ENCODE measurements at places on chromosomes 1 and 21.

- no peak for DNase-seq
Measured at GRCh38 chr1:154726443-154726842, 118.5 kb upstream of the ADAR start.

DNA sequence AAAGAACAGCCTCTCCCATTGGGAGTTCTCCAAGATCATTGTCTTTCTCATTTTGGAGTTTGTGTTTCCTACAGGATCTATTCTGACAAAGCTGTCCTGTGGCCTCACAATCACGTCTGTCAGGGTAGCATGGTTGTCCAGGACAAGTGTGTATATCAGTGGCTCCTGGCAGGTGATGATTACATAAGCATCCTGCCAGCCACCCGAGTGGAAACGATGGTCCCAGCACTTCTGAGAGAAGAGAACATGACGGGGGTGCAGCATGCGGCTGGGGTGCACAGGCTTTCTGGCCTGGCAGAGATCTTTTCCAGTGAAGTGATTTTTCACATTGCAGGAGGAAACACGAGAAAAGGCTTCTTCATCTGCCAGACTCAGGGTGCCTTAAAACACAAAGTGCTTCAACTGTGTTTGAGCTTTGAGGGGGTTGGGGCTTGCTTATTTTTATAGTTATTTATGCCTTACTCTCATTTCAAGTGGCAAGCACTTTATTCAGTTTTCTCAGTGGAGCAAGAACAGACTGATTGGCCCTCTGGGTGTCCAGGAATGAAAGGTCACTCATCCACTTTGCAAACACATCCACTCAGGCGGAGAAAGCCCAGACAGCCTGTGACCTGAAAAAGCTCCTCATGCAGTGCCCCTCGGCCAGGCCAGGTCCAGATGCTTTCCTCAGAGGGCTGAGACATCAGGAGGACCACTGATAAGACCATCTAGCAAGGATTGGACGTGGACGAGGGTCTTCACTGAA lies 186.0 kb downstream of the DUSP10 start:
- DNase-seq = no peak

GRCh38 chr1:231826566-231826965 lies 200.0 kb downstream of the DISC1 start:
- DNase-seq = no peak

DNA sequence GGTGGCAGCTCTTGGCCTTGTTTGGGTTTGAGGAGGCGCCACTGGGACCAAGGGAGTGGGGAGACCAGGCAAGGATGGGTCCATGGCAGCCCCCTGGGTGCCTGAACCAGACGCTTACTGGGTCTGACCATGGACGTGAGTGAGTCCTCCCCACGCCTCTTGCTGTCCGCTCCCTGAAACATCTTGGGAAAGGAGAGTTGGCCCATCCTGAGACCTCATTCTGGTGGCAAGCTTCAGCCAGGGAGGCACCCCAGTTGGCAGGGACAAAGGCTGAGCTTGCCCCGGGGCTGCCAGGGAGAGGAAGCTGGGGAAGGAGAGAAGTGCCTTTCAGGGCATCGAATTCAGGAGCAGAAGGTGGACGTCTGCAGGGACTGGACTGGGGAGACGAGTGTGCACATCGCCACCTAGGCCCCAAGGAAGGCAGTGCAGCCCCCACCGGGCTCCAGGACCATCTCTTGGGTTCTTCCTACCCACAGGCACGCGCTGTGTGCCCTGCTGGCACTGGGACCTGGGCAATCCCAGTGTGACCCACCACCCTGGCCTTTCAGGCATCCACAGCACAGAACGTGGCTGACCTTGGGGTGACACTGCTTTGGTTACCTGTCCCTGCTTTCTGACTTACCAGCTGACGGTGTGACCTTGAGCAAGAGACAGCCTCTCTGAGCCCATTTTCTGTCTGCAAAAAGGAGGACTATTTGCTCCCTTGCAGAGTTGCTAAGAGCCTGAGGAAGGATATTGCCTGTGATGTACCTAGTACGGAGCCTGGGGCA lies 132.9 kb upstream of the WNT4 start:
- DNase-seq = no peak

DNA sequence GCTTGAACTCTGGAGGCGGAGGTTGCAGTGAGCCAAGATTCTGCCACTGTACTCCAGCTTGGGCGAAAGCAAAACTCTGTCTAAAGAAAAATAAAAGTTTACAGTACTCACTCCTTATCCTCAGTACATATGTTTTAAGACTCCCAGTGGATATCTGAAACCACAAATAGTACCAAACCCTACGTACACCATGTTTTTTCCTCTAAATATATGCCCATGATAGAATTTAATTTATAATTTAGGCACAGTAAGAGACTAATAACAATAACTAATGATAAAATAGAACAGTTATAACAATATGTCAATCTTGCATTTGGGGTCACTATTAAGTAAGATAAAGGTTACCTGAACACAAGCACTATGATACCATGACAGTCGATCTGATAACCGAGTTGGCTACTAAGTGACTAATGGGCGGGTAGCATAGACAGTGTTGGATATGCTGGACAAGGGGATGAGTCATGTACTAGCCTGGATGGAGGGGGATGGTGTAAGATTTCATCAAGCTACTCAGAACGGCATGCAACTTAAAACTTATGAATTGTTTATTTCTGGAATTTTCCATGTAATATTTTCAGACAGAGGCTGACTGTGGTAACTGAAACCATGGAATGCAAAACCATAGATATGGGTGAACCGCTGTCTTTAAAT lies 43.7 kb downstream of the ST7L start:
- no peak for DNase-seq

DNA sequence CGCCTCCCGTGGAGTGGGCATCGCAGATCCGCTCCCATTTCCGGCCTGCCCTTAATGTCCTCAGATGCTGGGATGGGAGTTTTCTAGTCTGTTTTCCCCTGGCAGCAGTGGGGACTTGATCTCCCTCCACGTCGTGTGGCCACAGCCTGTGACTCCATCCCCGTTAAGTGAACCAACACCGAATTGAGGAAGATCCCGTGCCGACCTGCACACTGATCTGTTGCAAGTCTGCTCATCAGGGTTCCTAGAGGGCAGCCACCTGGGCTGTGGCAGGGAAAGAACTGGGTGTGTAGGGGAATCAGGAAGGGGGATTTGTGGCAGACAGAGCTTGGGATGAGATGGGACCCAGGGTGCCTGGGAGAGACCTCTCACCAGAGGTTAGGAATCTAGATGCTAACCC lies 23.3 kb upstream of the CDK18 start:
- no peak for DNase-seq

DNA sequence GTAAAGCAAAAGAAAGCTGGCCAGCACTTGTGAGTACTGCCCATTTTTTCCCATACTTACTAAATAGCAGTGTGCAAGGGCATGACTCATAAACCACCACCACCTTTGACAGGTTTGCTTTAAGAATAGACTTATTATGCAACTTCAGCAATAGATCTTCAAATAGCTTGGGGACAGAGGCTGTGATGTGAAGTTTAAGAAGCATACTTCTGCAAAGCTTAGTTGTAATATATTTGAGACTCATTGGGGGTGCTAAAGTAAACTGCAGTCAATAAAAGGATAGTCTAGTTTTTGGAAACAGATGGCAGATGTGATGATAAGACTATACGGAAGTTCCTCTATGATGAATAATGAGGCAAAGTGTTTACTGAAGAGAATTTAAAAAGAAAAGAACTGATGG lies 210.0 kb downstream of the PLA2G4A start:
- peak; percentile 52 for DNase-seq

DNA sequence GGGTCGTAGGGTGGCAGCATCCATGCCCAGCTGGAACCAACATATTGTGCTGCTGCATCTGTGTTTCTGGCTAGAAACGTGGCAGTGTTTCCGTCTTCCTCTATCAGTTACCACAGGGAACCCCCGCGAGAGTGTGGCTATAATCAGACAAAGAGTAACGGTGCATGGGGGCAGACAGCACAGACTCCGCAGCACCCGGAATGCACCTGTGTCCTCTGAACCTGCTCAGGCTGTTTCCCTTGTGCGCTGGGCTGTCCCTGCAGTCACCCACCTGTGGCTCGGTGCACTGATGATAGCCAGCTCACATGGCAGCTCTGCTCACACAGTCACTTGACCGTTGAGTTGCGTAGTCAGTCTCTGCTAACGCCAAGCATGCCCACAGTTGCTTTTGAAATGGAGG lies 11.4 kb upstream of the PCBP3 start:
- DNase-seq = no peak

DNA sequence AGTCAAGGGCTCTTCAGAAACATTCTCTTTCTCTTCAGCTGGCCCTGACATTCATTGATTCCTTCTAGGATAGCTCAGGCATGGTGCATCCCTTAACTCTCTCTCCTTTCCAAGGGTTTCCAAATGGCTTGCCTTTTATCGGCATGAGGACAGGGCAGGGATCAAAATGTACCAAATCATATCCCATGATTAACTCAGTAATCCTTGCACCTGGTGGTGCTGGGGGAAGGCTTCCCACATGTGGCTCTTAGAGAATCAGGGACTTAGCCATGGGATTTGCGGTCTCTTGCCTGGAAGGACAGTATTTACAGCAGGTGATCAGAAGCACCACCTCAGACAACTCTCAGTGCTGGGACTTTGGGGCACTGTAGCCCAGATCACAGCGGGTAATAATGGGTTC lies 46.2 kb upstream of the EDEM3 start:
- no peak for DNase-seq

- DNase-seq = no peak
Measured at GRCh38 chr1:115082949-115083348, 6.4 kb downstream of the TSPAN2 start.

DNA sequence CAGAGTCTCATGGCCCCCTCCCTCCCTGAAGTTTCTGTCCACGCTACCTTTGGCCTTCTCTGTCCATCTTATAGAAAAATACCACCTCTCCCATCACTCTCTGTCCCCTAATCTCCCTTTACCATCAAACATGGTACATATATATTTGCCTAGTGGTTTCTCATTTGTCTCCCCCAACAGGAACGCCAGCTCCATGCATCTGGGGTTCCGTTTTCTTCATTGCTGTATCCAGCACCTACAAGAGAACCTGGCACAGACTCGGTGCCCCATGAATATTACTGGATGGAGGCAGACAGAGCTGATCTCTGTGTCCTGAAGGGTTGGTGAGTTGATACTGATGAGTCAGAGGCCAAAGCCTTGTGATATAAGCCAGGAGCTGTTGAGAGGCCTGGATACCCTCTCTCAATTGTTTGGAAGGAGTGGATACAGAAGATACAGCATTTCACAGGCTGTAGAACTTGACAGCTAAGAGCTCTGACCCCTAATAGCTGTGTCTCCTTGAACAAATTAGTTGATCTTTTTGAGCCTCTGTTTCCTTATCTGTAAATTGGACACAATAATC lies 21.9 kb downstream of the HEYL start:
- DNase-seq = no peak

DNA sequence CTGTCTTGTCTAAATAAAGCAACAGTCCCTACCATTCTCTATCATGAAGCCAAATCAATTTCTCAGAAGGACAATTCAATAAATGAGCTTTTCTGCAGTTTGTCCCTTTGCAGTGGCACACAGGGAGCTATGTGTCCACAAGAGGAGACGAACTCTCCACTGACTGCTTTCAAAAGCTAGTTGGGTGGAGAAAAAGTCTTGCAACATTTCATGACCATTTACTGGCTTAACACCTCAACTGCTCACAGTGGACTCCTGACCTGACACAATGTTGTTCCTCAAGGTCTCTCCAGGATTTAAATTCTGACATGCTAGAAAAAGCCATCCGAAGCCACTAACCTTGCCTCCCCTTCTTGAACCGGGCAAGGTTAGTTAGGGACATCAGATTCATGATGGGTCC lies 111.7 kb downstream of the TIAM1 start:
- DNase-seq = no peak

GRCh38 chr1:23699280-23700179 lies 7.9 kb downstream of the RPL11 start:
- DNase-seq = no peak

- DNase-seq = no peak
Measured at GRCh38 chr1:151516031-151516511, 4.9 kb downstream of the CGN start.

GRCh38 chr1:180272395-180272794 lies 42.3 kb downstream of the LHX4 start:
- no peak for DNase-seq

DNA sequence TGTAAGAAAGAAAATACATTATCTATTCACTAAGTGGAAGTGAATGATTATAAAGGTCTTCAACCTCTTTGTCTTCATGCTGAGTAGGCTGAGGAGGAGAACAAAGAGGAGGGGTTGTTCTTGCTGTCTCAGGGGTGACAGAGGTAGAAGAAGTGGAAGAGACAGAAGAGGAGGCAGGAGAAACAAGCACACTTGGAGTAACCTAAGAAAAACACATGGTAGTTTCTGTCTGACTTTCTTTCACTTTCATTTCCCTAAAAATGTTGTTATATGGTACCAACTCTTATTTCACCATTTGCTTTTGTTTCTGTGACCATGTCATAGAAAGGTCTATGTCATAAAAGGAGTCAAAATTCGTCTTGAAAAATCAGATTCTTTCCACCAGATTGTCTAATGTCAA lies 696.6 kb upstream of the BRINP3 start:
- DNase-seq = no peak

- no peak for DNase-seq
Measured at GRCh38 chr1:60229821-60230220, 156.3 kb upstream of the C1orf87 start.

GRCh38 chr1:184567637-184568036 lies 180.8 kb downstream of the C1orf21 start:
- no peak for DNase-seq

DNA sequence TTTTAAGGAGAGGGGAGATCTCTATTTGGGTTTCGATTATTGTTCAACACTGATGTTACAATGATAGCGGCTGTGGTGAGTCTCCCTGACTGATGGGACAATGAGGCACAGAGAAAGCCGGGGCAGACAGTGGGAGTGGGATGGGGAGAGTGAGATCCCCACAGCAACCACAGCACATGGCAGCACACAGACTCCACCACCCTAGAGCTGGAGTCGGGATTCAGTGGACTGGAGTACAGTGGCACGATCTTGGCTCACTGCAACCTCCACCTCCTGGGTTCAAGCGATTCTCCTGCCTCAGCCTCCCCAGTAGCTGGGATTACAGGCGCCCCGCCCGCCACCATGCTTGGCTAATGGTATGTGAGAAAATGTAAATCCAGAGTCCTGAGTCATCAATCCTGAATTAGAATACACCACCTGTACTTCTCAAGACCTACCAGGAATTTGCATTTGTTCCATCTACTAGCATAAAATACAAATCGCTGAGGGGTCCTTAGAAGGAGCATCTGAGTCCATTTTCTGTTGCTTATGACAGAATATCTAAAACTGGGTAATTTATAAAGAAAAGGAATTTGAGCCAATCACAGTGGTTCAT lies 125.8 kb downstream of the TOMM20 start:
- DNase-seq = no peak

GRCh38 chr1:209072481-209072880 lies 511.0 kb upstream of the CAMK1G start:
- no peak for DNase-seq

DNA sequence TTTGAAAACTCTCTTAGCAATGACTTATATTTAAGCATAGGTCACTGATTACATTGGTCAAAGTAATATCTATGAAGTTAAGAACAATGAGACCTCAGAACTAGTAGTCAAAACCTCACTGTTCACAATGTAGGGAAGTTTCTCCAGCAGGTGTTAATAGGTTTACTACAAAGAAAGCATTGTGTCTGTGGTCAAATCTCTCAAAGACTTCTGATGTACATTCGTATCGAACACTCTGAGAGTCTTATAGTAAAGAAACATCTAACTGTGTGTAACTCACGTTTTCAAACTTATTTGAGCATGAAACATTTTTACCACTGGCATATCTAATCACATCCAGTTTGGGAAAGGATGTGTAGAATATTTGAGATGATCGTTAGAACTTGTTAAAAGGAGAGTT lies 76.0 kb downstream of the MAP3K7CL start:
- no peak for DNase-seq
